ENCODE measurements at places on chromosomes 2 and 18.
A peak's percentile ranks its signal among the peaks of the same experiment; 100 is the strongest.

GRCh38 chr2:3423492-3424170 is 44.1 kb downstream of the TRAPPC12 start:
- DNase-seq = peak; percentile 33

DNA sequence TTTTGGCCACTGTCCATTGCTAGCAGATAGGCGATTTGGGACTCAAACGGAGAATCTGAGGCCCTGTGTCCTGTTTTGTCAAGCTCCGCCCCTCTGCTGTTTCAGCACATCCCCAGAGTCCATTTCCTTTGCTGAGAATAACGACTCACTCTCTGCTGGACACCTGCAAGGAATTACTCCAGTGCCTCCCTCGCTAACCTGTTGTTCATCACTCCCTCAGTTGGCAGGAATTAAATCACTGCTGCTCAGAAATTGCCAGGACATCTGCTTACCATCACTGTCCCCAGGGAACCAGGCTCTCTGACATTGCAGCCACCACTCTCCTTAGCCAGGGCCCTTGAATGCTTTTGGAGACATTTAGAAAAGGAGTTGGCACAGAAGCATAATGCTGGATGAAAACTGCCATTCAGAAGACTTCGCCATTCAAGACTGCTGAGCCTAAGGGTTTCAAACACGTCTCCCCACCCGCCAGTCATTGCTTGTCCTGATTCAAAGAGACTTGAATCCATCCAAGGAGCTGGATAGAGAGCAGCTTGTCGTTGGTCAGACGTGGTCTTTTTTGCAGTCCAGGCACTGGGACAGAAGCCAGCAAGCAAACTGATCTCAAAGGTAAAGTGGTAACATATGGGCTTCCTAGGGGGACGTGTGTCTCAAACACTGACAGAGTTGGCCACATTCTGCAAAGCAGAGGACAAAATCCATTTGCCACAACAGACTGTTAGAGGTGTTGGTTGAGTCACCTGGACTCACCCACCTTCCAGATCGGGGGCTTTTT is 155.3 kb downstream of the UXS1 start:
- DNase-seq = no peak

DNA sequence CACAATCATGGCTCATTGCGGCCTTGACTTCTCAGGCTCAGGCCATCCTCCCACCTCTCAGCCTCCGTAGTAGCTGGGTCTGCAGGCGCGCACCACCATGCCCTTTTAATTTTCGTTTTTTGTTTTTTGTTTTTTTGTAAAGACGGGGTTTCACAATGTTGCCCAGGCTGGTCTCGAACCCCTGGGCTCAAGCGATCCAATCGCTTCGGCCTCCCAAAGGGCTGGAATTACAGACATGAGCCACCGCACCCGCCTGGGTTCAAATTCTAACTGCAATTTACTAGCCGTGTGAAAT is 12.3 kb upstream of the DCTN1 start:
- no peak for DNase-seq

- no peak for DNase-seq
Measured at GRCh38 chr2:979069-979928, 28.6 kb downstream of the SNTG2 start.

- no peak for DNase-seq
Measured at GRCh38 chr2:16862471-16862870, 196.8 kb upstream of the CYRIA start.

DNA sequence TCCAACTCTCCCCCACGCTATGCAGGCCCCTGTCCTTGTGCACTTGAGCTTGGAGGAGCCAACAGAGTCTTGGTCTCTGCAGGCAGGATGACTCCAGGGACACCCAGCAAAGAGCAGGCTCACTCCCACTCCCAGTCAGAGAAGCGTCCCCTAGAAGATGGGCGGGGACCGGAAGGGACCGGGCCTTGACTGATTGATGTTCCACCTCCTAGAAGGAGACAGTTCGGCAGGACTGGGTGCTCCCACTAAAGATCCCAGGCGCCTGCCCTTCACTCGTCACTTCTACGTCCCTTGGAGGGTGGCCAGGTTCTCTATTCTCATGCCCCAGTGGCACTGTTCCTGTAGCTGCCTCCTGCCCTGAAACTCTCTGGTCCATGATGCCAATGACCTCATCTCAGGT is 3.2 kb upstream of the SP100 start:
- no peak for DNase-seq

DNA sequence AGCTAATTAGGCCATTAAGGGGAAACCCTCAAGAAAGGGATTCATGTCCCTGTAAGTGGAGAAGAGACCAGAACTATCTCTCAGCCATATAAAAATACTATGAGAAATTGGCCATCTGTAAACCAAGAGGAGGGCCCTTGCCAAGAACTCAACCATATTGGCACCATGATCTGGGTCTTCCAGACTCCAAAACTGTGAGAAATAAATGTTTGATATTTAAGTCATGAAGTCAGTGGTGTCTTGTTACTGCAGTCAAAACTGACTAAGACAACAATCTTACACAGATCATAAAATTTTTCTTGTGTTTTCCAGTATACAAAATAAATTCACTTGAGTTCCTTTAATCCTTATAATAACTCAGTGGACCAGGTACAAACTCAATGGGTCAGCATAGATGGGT is 589.8 kb upstream of the CDH2 start:
- no peak for DNase-seq

- DNase-seq = no peak
Measured at GRCh38 chr18:7758764-7759163, 191.6 kb downstream of the PTPRM start.

DNA sequence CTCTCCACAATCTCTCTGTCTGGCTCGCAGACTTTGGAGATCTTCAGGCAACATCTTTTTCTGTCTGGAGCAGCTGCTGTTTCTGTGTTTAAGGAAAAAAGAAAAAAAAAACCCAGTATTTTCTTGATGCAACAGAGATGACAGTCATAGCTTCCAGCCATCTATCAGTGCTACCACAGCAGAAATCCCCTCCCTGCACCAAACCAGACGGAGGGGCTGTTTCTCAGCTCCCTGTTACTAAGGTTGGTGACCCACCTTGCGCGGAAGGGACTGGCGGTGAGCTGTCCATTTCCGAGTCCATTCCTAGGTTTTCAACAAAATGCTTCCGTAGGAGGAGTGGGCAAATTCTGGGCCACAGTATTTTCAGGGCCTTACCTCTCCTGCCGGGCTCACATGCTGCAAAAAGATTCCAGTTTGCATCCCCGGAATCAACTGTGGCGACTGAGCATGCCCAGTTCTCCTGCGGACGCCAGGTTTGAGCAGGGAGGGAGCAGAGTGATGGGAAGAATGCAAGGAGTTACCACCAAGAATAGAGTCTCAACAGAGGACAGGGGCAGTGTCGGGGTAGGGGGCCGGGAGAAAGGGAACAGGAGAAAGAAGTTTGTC is 1.2 kb downstream of the SLC4A10 start:
- no peak for DNase-seq

GRCh38 chr2:102514061-102514785 is 41.2 kb downstream of the SLC9A4 start:
- no peak for DNase-seq

- no peak for DNase-seq
Measured at GRCh38 chr2:134669731-134670669, 48.8 kb downstream of the TMEM163 start.

DNA sequence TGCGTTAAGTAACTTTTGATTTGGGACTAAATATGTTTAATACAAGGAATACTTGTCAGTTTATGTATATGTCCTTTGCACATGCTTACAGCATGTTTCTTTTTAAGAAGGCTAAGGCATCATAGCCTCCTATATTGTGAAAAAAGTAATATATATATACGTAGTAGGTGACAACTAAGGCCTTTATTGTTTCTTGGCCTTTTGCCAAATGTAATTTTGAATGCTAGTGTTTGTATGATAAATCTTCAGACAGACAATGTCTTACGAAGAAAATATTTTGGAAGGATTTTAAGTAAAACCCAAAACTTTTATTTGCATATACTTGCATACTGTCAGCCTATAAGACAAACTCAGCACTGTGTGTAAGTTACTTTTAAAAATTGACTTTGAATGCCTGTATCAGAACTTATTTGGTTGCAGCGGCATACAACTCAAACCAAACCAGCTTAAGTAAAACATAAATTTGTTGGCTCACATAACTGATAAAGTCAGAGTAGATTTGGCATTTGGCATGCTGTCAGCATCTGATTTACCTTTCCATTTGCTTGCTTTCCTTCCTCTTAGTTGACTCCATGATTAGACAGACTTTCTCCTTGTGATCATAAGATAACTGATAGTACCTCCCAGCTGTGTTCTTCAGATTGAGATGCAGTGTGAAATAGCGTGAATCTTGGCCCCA is 24.4 kb downstream of the UBE2E3 start:
- no peak for DNase-seq

GRCh38 chr18:33594799-33595198 is 16.8 kb downstream of the ASXL3 start:
- DNase-seq = no peak

DNA sequence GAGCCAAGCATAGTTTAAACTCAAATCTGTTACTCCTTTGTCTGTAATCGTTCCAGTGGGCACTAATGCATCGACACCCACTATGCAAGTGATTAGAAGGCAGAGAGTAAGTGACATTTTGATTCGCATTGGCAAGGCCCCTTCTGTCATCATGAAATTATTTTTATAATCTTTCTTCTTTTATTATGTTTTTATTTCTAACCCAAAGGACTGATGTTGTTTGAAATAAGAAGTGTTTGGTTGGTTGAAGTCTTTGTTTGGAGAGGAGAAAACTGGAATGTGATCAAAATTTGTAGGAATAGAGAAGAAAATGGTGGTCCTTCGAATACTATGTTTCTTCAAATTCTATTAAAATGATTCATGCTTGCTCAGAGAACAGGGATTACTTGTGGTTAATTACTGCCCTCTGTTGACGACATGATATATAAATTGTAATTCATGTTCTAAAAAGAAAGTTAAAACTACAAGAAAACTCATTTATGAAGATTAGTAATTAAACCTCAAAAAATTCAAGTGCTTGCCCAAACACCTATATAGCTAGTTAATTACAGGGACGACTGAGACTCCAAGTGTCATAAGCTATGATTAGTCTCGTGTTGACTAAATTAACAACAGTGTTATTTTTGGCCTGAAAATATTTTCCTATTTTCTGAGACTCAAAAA is 26.4 kb upstream of the TFPI start:
- no peak for DNase-seq

- DNase-seq = no peak
Measured at GRCh38 chr2:188292348-188293239, 920 bp downstream of the GULP1 start.

- no peak for DNase-seq
Measured at GRCh38 chr2:165109915-165110314, 93.9 kb downstream of the SCN3A start.

GRCh38 chr2:149360106-149360505 is 29.7 kb downstream of the LYPD6 start:
- DNase-seq = no peak

DNA sequence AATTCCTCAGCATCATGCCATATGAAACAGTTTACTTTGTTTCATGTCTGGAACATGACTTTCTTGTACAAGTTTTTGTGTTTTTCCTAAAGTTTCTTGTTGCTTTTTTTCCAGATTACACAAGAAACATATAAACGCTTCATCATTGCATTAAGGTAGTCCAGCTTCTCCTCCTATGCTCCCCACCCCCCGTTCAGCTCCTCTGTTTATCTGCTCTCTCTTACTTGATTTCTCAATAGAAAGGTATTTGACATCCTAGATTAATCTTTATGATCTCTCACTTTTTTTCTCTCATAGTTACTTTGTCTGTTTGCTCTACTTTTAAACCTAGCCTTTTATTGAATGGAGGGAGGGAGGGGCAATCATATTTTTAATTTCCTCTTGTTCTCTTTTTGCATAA is 25.4 kb downstream of the SLC40A1 start:
- no peak for DNase-seq

- DNase-seq = no peak
Measured at GRCh38 chr2:177296040-177296439, 31.5 kb upstream of the NFE2L2 start.

DNA sequence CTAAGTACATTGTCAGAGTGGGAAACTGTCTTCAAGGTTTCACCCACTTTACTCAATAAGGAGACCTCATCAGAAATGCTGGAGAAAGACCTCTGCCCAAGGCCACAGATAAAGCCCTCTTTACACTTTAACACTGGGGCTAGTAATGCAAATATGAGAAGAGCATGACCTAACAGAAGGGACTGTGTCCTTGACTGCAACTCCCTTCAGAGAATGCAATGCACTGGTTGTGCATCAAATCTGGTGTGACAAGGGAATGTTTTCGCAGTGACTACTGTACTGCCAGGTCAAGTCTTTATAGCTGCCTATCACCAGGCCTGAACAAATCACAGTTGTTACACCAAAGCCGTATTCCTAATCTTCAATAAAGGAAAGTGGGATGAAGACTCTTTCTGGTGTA is 28.6 kb downstream of the CDH19 start:
- no peak for DNase-seq

- no peak for DNase-seq
Measured at GRCh38 chr18:38557006-38557405, 991.4 kb upstream of the CELF4 start.

- DNase-seq = no peak
Measured at GRCh38 chr2:217096474-217097225, 236.8 kb upstream of the TNP1 start.

DNA sequence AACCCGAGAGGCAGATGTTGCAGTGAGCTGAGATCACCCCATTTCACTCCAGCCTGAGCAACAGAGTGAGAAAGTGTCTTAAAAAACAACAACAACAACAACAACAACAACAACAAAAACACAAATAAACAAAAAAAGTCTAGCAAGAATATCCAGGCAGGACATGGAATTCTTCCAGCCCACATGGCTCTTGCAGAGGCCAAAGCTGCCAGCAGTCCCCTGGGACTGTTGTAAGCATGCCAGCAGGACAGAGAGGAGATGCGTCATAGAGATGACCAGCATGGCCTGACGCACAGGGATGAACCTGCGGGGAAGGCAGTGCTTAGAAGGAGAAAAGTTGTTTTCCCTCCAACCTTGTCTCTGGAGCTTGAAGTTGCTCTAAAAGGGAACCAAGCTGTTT is 182.3 kb upstream of the PGAP1 start:
- no peak for DNase-seq

GRCh38 chr2:48952143-48952542 is 196.6 kb upstream of the LHCGR start:
- DNase-seq = no peak

DNA sequence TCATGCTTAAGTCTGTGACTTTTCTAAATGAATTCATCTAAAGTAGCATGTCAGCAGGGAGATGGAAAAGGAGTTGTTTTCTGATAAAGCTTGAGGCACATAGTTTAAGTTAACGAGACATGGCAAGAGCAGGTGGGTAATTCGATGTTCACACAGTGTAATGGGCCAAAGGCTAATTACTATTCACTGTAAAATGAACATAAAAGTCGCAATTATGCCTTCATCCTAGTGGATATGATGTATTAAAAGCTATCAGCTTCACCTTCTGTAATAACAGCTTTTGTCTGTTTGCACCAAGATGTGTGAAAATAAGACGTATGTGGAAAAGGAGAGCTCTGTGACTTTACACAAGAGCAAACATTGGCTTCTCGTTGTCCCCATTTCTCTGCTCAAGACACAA is 94.2 kb upstream of the CDH20 start:
- no peak for DNase-seq

GRCh38 chr2:217820091-217820819 is 182.5 kb downstream of the TNS1 start:
- DNase-seq = no peak
